Gastroesophageal sphincter (tissue), 4 donors: ENCODE measurements at places on chromosomes 3 and 15.

- ATAC-seq: no peak
Observed at GRCh38 chr3:16343101-16343500, 78.1 kb downstream of the OXNAD1 start.

DNA sequence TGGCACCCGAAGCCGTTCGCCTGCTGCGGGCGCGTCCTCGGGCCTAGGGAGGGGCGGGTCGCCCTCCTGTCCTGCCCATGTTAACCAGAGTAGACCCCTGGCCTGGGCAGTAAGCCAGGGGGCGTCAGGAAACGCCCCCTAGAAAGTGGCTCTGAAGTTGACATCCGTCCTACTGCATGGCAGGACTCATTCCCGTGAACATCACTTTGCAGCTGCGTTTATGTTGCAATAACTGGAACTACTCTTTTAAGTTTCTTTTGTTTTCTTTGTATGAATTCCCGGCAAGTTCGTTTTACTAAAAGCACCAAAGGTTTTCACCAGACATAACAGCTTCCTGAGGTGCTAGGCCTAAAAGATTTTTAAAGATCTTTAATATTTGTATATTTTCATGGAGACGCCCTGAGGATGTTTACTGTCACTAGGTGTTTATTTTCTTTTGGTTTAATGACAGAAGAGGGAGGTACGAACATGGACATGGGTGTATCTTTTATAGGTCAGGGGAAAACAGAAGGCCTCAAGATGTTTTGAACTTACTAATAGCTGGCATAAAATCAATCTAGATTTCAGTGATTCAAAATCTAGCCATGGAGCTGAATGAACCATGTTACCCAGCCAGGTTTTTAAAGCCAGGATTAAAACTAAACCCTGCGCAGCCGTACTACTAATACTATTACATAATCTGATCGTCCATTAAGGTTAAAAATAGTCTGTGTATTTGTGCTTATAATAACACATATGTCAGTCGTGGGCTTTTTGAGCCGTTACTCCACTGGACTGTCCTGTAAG is 1.0 kb downstream of the C15orf61 start:
- peak; percentile 42 for ATAC-seq

GRCh38 chr3:182414586-182414985 is 378.7 kb upstream of the ATP11B start:
- no peak for ATAC-seq

GRCh38 chr3:16203031-16203430 is 28.6 kb downstream of the GALNT15 start:
- no peak for ATAC-seq

DNA sequence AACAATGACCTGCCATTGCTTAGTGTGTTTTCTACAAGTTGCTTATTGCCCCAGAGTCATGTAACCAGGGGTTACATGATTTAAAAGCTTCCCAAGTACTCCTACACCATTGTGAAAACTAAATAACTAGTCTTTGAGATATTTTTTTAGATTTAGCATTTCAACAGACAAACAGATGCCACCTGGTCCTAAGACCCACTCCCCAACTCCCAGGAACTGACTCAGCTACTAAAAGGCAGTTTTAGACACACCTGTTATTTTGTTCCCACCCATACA is 28.1 kb upstream of the KBTBD12 start:
- no peak for ATAC-seq

DNA sequence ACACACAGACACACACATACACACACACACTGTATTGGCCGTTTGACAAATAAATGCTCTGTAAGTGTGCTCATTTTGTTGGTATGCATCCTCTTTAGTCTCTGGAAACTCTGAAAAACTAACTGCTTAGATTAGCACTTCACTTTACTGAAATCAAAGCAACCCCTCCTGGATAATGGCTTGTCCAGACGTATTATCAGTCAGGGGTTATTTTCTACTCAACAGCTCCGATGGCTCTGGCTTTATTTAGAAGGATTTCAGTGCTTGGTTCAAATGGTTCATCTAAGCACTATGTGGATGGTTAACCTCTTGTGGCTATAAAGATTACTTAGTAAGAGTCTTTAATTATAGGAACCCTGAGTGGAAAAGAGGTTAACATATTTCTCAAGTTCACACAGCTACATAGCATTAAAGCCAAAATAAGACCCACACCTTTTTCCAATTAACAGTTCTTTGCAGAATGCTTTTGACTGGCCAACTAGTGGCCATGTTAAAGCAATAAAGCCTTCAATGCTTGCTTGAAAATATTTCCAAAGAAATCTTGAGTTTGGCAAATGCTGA is 516.1 kb upstream of the NAALADL2 start:
- ATAC-seq: no peak

DNA sequence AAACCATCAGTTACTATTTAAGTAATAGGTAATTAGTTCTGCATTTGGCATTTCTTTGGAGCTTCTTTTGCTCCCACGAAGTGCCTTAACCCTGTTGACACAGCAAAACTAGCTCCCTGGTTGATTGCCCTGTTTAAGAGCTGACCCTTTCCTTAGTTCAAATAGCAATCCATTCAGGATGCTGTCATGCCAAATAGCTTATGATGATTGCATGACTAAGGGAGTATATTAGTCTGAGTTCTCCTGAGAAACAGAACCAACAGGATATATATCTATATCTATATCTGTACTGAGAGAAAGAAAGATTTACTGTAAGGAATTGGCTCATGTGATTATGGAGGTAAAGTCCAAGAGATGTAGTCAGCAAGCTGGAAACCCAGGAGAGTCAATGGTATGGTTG is 50.3 kb upstream of the SPRED1 start:
- ATAC-seq: no peak

DNA sequence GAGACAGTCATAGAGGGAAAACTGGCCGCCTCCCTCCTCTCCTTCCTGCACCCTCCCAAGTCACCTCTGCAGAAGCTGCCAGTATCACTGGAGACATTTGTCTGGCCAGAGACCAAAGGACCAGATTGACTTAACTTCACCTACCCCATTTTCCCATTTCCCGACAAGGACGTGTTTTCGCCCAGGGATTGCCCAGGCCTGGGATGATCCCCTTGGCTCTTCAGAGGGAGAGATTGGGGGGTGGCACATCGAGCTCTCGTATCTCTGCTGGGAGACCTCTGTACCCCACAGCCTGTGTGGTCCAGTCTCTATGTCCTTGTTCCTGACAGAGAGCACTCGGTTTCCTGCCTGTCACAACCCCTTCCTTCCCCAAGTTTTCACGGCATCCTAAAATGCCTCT is 31.4 kb downstream of the RGMA start:
- no peak for ATAC-seq

DNA sequence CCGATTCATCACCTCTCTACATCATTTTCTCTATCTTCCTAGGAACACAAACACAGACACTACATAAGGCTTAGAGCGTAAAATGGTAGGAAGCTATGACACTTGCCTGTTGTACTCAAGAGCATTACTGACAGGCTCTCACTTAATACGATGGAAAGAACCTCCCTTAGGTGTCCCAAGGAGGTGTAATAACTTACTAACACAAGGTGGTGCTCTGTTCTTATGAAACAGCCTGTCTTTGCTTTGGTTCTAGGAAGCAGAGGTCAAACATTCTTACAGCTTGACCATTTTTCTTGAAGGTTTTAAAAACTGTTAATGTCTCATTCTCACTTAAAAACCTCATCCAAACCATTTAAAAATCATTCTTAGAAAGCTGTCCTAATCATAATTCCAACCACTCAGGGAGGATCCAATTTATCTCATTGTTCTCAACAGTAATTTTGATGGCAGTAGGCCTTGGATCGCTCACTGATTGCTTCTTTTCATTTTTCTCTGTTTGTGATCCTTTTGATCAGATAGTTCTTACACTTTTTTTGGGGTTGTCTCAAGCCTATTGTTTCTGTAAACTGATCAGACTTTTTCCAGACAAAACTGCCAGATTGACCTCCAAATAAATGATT is 317.8 kb upstream of the AGTR1 start:
- ATAC-seq: peak; percentile 68

- no peak for ATAC-seq
Observed at GRCh38 chr3:40550167-40550566, 25.4 kb downstream of the ZNF621 start.

- peak; percentile 25 for ATAC-seq
Observed at GRCh38 chr3:123152687-123153086, 49.1 kb upstream of the SEC22A start.

DNA sequence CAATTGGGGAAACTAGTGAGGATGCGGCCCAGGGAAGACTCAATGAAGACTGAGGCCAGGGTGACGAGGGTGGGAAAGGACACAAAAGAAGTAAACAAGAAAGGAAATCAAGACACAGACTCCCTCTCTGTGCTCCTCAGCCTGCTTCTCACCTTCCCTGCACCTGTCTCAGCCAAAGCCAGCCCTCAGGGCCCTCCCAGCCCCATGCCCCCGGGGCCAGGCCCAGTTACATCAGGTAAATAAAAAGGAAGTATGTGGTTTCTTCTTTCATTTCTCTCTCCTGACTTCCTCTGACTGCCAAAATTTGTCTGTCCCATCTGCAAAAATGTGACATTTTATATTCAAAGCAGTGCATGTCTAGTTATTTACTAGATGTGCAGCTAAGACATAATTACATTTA is 328.0 kb downstream of the UACA start:
- no peak for ATAC-seq

DNA sequence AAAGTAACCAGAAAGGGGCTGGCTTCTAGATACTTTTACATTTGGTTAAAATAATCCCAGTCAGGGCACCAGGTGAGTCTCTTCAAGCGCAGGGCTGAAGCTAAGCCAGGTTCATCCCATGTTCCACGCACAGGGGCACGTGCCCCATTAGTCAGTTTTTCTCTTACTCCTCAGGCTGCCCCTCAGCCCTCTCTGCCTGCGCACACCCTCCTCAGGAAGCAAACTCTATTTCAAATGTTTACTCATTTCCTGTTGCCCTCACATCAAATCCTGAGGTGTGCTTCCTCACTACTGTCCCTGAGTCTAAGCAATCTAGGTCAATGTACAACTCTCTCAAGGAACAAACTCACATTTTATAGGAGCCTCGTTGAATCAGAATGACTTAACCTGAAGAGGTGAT is 48.5 kb downstream of the THBS1 start:
- no peak for ATAC-seq

- ATAC-seq: no peak
Observed at GRCh38 chr3:173138026-173138425, 3.0 kb downstream of the SPATA16 start.

DNA sequence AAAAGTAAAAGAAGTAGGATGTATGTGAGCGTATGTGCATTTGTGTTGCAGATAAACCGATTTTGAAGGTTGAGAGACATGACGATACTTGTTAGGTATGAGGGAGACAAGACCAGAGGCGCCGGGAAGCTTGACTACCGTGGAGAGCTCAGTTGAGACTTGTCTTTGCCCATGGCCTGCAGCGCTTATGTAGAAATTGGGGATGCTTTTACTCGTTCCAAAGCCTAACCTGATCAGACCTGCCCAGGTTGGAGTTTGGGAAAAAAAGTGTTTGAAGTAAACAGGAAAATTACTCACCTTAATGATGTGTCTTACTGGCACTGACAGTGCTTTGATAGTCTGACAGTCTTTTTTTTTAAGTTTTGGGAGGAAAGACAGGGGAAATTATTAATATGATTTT is 202.8 kb downstream of the TP63 start:
- ATAC-seq: no peak

- ATAC-seq: no peak
Observed at GRCh38 chr3:50192124-50192523, 714 bp downstream of the GNAT1 start.

DNA sequence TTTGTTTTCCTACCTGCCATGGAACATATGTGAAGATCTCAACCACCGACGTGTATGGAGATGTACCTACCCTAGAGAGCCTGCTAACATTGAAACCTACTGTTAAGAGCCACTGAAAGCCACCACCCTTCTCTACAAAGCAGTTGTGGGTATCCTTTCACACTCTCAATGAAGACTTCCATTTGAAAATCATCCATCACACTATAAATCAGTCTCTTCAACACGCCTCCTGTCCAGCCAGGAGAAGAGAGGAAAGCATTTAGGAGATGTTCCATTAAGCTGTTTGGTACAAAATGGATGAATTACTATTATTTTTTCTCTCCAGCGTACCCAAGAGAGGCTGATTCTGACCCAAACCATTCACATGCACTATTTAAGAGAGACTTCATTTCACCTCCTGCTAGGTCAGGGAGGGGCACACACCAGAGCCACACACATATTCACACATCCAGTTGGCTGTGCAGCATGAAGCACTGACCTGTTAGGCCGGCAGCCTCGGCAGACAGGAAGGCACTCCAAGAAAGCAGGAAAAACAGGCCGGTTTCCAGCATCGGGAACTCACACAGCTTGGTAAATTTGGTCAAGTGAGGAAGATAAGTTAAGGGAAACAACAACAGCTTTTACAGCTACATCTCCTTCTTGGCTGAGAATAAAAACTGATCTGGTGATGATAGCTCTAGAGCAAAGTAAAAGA is 274.5 kb downstream of the SLC9A9 start:
- no peak for ATAC-seq

DNA sequence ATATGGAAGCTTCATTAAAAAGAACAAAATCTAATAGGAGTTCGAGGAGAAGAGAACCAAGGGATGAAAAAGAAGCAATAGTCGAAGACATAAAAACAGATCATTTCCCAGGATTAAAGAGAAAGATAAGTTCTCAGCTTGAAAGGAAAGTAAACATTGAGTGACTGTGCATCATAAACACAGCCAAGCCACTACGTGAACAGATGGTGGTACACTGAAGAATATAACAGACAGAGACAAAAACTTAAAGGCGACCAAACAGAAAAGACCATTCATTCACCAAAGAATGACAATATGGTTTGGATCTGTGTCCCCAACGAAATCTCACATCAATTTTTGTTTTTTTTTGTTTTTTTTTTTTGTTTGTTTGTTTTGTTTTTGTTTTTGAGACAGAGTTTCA is 210.8 kb upstream of the LINGO1 start:
- no peak for ATAC-seq

DNA sequence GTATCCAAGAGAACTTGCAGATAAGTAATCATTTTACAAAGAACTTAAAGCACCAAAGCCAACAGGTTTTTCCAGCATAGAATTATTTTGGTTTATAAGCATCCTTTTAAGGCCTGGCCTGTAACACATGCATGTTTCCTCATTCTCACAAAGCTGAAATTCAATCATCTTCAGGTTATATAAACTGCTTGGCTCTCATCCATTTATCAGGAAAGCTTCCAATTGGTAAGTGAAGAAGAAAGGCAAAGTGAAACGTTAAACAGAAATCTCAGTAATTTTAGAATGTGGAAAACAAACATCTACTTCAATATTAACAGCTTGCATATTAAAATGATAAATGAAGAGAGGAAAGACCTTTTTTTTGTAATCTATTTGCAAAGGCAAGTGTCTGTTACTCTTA is 1.6 kb downstream of the SERP1 start:
- ATAC-seq: no peak

- no peak for ATAC-seq
Observed at GRCh38 chr3:95148107-95148506, 1085.2 kb downstream of the NSUN3 start.

DNA sequence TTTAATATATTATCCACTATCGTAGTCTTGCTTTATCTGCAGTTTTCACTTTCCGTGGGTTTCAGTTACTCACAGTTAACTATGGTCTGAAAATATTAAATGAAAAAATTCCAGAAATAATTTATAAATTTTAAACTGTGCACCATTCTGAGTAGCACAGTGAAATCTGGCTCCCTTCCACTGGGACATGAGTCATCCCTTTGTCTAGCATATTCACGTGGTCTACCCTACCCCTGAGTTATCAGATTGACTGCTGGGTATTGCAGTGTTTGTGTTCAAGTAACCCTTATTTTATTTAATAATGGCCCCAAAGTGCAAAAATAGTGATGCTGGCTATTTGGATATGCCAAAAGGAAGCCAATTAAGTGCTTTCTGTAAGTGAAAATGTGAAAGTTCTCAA is 539.5 kb upstream of the AGTR1 start:
- ATAC-seq: no peak
